GM23338 (cell line): ENCODE measurements at places on chromosomes 1 and 21. TPM values are rescaled to one million over a fixed set of nuclear protein-coding genes. Genes with fewer than 3 reads are reported as not detected.
A peak's percentile ranks its signal among the peaks of the same experiment; 100 is the strongest.

DNA sequence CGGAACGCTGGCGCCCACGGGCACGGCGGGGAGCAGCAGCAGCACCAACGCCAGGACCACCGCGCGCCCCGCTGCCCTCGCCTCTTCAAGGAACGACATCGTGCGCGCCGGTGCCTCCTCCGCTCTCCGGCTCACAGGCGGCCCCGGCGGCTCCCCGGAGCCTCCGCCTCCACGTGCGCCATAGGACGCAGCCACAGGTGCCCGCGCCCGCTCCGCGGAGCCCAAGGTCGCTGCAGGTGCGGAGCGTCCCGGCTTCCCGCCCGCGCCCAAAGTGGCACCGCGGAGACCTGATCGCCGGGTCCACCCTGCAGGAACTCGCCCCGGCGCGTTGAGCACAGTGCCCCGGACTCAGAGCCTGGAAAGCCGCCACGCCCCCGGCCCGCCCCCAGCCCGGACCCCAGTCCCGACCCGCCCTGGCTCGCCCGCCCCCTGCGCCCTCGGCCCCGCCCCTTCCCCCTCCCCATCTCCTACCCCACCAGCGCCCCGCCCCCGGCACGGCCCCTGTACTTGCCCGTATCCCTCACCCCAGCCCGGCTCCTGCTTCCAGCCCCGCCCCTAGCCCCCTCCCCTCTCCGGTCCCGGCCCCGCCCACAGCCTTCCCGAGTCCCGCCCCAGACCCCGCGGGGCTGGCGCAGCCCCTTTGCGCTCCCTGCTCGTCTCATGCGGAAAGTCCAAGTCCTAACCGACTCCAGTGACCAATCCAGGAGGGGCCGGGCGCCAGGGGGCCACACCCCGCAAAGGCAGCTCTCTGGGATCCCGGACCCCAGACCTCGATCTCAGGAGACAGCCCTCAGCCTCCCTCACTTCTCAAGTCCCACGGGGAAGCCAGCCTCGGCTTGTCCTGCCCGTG, at the start of gene MEGF6:
Gene MEGF6, minus strand, starts transcription at position 339 of the 850 bp plus-strand sequence. Its CDS starts 240 bp downstream, at position 99.
- DNase-seq = peak; percentile 97
- peak within 1 kb of the TSS; percentile 79 for H3K4me3 ChIP-seq
- H3K36me3 ChIP-seq = no peaks in the 10 kb centered on the region
- H3K27me3 ChIP-seq = peaks cover 15% of the 10 kb centered on the region
- H3K4me1 ChIP-seq = peaks cover 14% of the 10 kb centered on the region; the same call in 1 of the 2 replicates

- H3K27ac ChIP-seq = no peak overlapping the region
- H3K27me3 ChIP-seq = peaks cover 10% of the 10 kb centered on the region
- peaks cover 39% of the 10 kb centered on the region for H3K4me1 ChIP-seq
- no peaks in the 10 kb centered on the region for H3K36me3 ChIP-seq
- DNase-seq = no peak
These were observed 3.9 kb downstream of the C1orf198 start for GRCh38 chr1:230864441-230864840.

DNA sequence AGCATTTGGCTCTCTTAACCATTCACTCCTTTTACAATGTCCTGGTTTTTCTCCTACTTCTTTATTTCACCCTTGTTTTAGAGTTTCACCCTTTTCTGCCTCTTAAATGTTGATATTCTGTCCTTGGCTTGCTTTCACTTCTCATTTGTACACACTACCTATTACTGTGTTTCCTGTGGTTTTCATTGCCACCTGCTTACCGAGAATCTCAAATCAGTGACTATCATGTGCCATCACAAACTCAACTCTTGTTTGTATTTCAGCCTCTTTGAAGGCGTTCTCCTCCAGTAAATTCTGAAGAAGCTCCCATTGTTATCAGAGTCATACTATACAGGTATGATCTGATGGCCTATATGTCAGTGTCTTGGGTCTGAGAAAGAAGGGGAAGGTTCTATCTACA, 65.7 kb downstream of the NPHS2 start:
- no peak overlapping the region for H3K27ac ChIP-seq
- no peak overlapping the region for H3K4me3 ChIP-seq
- no peak for DNase-seq
- H3K27me3 ChIP-seq = no peaks in the 10 kb centered on the region
- no peaks in the 10 kb centered on the region for H3K36me3 ChIP-seq

- no peaks in the 10 kb centered on the region for H3K4me1 ChIP-seq
- no peak overlapping the region for H3K27ac ChIP-seq
- no peaks in the 10 kb centered on the region for H3K27me3 ChIP-seq
- no peak for DNase-seq
- no peak overlapping the region for H3K4me3 ChIP-seq
These were observed 24.4 kb downstream of the MCOLN2 start for GRCh38 chr1:84972377-84972987.

- no peak overlapping the region for H3K4me3 ChIP-seq
- DNase-seq = no peak
- 0 out of 2 replicates have a peak, but pooled peaks cover 5% of the 10 kb centered on the region for H3K4me1 ChIP-seq
- no peaks in the 10 kb centered on the region for H3K27me3 ChIP-seq
- H3K27ac ChIP-seq = no peak overlapping the region
These were observed 649.7 kb upstream of the NEGR1 start for GRCh38 chr1:72932025-72932424.

GRCh38 chr1:160726114-160726497, 12.9 kb upstream of the SLAMF7 start:
- no peaks in the 10 kb centered on the region for H3K36me3 ChIP-seq
- H3K4me3 ChIP-seq = no peak overlapping the region
- H3K27me3 ChIP-seq = no peaks in the 10 kb centered on the region
- H3K4me1 ChIP-seq = peaks cover 24% of the 10 kb centered on the region

DNA sequence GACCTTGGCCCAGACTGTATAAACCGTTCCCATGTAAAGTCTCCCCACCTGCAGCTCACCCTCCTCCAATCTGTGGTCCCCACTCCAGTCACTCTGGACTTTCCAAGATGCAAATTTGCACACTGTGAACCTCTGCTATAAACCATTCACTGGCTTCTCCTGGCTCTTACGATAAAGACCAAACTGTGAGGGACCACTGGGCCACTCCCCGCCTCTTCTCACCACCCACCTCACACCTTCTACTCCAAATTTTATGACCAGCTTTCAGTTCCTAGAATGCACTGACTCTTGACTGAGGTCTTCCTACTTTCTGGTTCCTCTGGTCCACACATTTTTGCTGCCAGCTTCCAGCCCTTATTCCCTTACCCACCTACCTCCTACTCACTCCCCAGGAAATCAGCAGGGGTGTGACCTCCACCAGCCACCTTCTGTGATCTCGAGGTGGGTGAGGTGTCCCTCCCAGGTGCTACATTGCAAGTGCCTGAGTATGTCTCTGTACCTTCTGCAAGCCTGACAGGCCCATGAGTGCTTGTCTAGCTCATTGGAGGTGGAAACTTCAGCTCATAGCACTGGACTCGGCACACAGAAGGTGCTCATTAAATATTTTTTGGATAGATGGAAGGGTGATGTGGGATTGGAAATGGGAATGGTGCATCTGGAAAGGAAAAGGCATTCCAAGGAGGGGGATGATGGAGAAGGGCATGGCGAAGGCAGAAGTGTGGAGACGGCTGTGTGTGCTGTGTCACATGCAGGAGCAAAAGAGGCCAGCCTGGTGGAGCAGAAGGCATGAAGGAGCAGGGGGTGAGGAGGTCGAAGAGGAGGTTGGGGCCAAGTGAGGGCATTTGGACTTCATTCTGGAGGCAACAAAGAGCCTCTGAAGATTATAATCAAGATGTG, 15.6 kb upstream of the CSF1 start:
- H3K27me3 ChIP-seq = no peaks in the 10 kb centered on the region
- H3K36me3 ChIP-seq = no peaks in the 10 kb centered on the region
- no peak overlapping the region for H3K4me3 ChIP-seq
- DNase-seq = no peak
- H3K27ac ChIP-seq = no peak overlapping the region

GRCh38 chr1:53737648-53738204, 1.2 kb downstream of the GLIS1 start:
- H3K27me3 ChIP-seq = peaks cover 82% of the 10 kb centered on the region
- H3K27ac ChIP-seq = no peak overlapping the region
- peaks cover 9% of the 10 kb centered on the region; the same call in 1 of the 2 replicates for H3K4me1 ChIP-seq
- H3K36me3 ChIP-seq = no peaks in the 10 kb centered on the region
- peak overlapping the region; percentile 63 for H3K4me3 ChIP-seq
- DNase-seq = peak; percentile 41

- H3K27me3 ChIP-seq = 0 out of 2 replicates have a peak, but pooled peaks cover 3% of the 10 kb centered on the region
- no peak overlapping the region for H3K27ac ChIP-seq
- H3K36me3 ChIP-seq = no peaks in the 10 kb centered on the region; the same call in 1 of the 2 replicates
These were observed 4.8 kb upstream of the TNN start for GRCh38 chr1:175062858-175063257.

DNA sequence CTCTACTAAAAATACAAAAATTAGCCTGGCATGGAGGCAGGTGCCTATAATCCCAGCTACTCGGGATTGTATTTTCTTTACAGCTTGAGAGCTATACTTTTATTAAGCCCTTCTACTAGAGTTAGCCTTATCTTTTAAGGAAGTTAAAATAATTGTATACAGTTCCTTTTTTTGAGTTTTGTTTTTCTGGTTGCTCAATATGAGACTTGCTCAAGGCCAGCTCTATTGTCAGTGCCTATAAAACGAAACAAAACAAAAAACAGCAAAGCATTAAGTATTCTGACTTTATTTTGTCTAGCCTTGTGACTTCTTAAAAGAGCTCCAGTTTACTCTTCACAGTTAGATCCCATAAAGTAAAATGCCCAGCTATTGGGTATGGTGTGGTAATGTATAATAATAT, 17.2 kb downstream of the PKN2 start:
- H3K27ac ChIP-seq = no peak overlapping the region; the same call in 1 of the 2 replicates
- H3K4me3 ChIP-seq = no peak overlapping the region
- DNase-seq = no peak
- H3K36me3 ChIP-seq = no peaks in the 10 kb centered on the region

DNA sequence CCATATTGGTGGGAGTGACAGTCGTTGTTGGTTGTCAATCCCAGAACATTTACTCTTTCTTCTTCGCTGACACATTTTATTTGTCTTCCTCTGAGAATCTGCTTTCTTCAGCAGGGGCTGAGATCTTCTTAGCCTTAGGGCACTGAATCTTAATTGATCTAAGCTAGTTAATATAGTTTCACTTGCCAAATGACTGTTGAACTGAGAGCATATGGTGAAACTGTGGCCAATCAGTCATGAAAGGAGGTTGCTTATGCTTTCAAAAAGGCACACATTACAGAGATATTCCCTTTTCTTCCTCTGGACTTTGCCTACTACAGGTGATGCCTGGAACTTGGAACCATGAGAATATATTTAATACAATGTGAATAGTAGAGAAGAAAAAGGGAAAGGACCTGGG, 60.0 kb upstream of the KIAA0040 start:
- no peak overlapping the region for H3K4me3 ChIP-seq
- peaks cover 6% of the 10 kb centered on the region; the same call in 1 of the 2 replicates for H3K4me1 ChIP-seq
- H3K27ac ChIP-seq = no peak overlapping the region

SPATA45 gene
- total RNA-seq = not detected in 2 replicates

SERTAD4 gene
- 1.0 and 1.6 TPM in 2 replicates for total RNA-seq

MRPL24 gene
- 18.8 and 23.8 TPM in 2 replicates for total RNA-seq

SCMH1 gene
- total RNA-seq = 10.8 and 19.4 TPM in 2 replicates
